ENCODE measurements at places on chromosomes 6 and 20.

- DNase-seq = no peak
Measured at GRCh38 chr6:158653577-158654354, 3.9 kb downstream of the SYTL3 start.

DNA sequence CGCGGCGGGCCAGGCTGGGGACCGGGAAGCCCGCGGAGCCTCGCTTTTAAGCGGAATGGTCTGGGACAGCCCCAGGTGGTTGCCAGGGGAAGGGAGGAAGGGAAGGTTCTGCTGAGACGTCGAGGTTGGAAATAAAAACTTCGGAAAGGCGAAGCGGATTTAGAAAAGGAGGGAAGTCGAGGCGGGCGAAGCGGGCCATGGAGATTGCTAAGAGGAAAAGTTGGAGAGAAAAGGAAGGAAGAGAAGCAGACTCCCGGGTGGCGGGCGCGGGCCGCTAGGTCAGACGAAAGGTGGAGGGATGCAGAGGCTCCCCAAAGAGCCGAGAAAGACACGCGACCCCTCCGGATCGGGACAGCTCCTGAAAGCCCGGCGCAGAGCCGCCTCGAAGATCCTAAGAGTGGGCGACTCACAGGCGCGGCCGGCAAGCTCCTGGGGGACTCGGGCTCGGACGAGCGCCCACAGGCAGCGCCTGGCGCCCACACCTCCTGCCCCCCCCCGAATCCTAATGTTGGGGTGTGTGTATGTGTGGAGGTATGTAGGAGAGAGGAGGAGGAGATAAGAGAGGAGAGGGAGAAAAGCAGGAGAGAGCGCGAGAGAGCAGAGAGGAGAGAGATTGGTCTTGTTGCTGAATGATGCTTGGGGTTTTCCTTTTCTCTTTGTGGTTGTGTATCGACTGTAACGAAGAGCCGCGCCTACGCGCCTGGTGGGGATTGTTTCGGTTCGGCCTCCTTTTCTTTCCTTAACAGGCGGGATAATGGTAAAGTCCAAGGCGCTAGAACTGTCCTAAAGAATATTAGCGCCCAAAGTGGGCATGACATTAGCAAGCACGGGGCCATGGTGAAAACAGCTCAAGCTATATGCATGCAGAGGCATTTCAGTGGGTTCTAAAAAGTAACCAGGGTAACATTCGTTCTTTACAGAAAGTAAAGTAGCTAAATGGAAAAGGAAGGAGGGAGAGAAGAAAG is 1.5 kb downstream of the TFAP2B start:
- DNase-seq = no peak

- DNase-seq = no peak
Measured at GRCh38 chr6:68915586-68915985, 280.5 kb downstream of the ADGRB3 start.

DNA sequence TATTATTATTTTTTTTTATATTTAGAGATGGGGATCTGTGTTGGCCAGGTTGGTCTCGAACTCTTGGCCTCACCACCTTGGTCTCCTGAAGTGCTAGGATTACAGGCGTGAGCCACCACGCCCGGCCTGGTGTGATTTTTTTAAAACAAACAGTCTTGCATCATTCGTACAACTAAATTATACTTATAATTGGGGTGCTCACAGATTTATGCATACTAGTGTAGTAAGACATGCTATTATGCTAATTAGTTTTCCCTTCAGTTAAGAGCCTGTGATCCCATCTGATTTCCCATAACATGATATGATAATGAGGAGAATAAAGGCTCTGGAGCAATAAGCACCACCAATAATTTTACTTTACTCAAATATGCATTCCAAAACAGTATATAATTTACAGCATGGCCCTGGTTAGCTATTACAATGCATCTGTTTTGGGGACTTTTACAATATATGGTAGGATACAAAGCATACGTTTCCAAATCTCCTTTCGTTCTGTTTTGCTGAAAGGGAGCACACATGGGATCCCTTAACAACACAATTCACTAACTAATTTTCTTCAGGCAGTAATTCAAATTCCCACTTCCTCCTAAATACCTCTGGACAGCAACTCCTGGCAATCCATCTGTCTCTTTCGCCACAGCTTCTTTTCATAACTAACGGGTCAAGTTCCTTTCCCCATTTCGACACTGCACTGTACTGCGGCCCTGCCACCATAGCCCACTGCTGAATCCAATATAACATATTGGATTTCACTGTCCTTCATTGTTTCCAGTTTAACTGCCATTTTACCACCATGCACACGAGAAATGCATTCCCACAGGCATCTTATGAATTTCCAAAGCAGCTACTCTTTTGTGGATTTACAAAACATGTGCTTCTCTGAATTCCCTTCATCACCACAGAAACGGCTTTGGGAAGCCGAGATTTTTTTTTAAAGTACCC is 1.7 kb downstream of the NUDT3 start:
- no peak for DNase-seq
